ENCODE measurements at places on chromosomes 1 and 21. TPM values are rescaled to one million over a fixed set of nuclear protein-coding genes. Genes with fewer than 3 reads are reported as not detected.

DNA sequence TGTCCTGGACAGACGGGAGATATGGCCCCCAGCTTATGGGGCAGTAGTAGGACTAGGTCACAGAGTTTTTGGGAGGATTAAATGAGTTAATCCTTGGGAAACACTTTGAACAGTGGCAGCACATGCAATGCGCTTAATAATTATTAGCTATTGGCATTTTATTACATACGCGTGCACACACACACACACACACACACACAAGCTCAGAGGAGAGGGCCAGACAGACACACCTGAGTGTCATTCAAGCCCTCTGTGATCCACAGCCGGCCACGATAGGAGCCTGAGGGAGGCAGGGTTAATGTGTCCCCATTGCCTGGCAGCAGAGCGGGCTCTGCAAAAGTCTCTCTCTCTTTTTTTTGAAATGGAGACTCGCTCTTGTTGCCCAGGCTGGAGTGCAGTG, 37.9 kb downstream of the EPHA2 start:
- no peak for DNase-seq

DNA sequence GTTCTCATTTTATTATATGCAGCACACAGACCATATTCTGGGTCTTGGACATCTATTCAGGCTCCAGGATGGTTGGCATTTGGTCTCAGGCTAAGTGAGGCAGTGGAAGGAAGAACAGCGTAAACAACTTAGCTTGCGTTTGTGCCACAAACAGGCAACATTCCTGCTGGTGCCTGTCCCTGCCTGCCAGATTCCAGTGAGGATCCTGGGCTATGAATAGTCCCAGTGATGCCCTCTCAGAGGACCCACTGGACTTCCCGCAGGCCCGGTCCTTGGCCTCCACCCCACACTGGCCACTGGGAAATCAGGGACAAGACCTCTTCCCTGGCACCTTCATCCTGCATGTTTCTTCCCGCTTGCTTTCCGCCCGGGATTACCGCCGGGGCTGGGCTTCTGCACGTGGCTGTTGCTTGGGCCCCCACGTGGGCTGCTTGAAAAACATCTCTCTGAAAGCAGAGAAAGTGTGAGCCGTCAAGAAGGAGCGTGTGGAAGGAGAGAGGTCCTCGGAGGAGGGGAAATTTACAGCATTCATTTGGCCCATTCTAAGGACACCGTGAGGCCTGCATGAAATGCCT, 145.1 kb upstream of the WNT4 start:
- no peak for DNase-seq

GRCh38 chr1:173020138-173020750, 30.5 kb downstream of the TNFSF18 start:
- DNase-seq: no peak

DNA sequence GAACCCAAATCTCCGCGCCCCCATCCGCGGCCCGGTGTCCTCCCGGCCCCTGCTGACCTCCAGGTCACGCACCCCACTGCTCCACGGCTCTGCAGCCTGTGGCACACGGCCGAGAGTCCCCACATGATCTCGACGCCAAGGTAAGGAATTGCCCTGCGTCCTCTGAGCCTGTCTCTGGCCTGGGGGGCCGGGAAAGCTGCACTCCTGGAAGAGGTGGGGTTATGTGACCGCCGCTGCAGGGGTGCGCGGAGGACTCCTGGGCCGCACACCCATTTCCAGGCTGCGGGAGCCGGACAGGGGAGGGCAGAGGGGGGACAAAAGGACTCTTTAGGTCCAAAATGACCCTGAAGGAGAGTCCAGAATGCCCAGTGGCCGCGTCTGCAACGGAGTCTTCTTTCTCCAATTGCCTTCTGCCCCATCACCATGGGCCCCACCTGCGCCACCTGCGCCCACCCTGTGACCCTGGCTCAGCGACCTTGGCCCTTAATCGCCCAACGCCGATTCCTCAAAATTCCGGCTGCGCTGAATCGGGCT, 997 bp upstream of the SIM2 start:
- DNase-seq: no peak

DNA sequence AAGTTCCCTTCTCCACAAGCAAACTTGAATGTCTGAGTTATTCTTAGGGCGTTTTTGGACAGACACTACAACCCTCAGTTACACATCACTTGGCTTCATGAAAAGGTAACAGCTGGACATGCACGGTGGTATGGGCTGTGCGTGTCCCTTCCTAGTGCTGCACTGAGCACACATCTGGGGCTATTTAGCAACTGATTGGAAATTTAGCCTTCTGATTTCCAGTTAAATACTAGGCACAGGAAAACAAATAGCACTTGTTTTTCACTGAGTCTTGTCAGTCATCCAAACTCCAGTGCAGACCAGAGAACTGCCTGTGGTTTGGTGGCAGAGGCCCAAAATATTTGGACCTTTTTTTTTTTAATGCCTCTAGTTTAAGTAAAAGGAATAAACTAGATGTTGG, 134.7 kb downstream of the TGFBR3 start:
- no peak for DNase-seq

DNA sequence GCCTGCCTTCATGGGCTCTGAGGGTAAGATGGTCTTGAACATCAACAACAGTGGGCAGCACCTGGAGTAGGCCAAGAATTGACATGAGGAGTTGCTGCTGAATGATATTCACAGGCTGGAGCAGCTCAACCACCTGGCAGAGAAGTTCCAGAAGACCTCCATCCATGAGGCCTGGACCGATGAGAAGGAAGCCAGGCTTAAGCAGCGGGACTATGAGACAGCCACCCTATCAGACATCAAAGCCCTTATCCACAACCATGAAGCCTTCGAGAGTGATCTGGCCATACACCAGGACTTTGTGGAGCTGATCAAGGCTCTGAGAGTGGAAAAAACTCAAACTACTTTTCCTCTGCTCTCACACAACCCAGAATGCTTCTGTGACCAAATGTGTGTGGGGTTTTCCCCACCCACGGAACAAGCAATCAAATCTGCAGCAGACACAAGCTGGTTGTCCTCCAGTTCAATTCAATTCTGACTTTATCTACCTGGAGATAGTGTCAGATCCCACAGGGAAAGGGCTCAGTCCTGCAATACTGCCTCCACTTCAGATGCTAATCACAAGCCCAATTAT, 12.1 kb upstream of the EPHA10 start:
- no peak for DNase-seq

LAMTOR5 gene
- 120 TPM for total RNA-seq

CFAP74 gene
- not detected for total RNA-seq

TPR gene
- 165 TPM for total RNA-seq

C1orf53 gene
- total RNA-seq: 1.2 TPM

PLA2G4A gene
- total RNA-seq: not detected

IVL gene
- not detected for total RNA-seq

CHIT1 gene
- total RNA-seq: 0.30 TPM

DEDD gene
- total RNA-seq: 39.8 TPM
